Dermis blood vessel endothelial cell (primary cell): ENCODE measurements at places on chromosomes 1 and 21.

- DNase-seq: no peak
Observed at GRCh38 chr1:75589637-75590036, 21.3 kb downstream of the SLC44A5 start.

- DNase-seq: no peak
Observed at GRCh38 chr1:3868464-3869006, 11.3 kb downstream of the DFFB start.

DNA sequence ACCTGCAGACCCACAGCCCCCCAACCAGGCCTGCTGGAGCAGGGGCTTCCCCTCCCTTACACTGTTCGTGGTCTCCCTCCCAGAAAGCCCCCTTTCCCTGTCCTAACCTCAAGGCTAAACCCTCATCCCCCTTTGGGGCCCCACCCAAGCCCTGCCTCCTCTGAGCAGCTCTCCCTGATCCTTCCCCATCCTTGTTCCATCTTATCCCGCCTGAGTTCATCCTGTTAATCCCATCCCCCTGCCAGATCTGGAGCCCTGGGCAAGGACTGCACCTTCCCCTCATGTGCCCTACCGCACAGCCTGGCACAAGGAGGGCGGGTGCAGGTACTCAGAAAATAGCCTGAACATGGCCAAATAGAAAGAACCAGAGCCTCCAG is 6.9 kb upstream of the TNNT2 start:
- no peak for DNase-seq

- no peak for DNase-seq
Observed at GRCh38 chr1:17929224-17929623, 174.1 kb downstream of the ACTL8 start.

GRCh38 chr1:115210302-115210711 is 121.0 kb upstream of the TSPAN2 start:
- DNase-seq: no peak

GRCh38 chr1:201639826-201640225 is 100.9 kb downstream of the NAV1 start:
- no peak for DNase-seq

- DNase-seq: no peak
Observed at GRCh38 chr1:235021321-235021720, 107.3 kb downstream of the TOMM20 start.

DNA sequence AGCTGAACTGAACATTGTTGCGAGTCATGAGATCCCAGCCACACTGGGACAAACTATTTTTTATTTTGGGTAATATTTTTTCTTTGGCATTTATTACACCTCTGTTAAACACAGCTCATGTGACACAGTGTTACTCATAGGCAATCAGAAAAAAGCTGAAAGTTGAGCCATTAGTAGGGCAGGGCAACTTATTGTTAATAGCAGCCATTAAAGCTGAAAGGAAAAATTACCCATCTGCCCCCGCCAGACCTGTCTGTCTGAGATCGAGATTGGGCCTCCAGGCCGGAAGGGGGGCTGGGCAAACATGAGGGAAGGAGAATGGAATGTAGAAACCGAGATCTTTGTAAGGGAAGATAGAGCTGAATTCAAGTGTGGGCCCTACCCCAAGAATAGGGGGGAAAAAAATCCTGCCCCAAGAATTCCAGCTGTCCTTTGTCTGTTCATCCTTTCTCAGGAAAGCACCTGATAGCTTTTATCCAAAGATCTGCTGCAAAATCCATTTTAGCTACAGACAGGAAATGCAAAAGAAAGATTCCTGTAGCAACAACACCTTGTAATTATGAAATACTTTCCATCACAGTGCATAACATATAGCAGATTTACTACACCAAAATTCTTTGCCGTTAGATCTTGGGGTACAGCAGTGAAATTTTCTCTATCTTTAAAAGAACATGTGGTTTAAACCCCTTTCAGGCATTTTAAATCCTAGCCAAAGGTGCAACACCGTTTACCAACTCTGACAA is 212.8 kb downstream of the PBX1 start:
- peak; percentile 3 for DNase-seq

GRCh38 chr1:156176610-156177210 is 17.2 kb upstream of the SLC25A44 start:
- DNase-seq: no peak

GRCh38 chr1:59814180-59814900 is 409 bp upstream of the HOOK1 start:
- no peak for DNase-seq

- peak; percentile 69 for DNase-seq
Observed at GRCh38 chr1:231421546-231421970, 529 bp downstream of the EGLN1 start.

DNA sequence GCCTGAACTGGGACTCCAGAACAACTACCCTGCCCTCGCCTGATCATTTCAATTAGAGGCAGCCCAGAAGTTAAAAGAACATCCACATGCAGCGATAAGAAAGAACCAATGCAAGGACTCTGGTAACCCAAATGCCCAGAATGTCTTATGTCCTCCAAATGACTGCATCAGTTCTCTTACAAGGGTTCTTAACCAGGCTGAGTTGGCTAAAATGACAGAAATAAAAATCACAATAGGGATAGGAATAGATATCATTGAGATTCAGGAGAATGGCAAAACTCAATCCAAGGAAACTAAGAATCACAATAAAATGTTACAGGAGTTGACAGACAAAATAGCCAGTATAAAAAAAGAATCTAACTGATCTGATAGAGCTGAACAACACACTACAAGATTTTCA is 80.1 kb upstream of the PTGFR start:
- no peak for DNase-seq

GRCh38 chr21:36203603-36203889 is 46.9 kb downstream of the DOP1B start:
- peak; percentile 50 for DNase-seq

DNA sequence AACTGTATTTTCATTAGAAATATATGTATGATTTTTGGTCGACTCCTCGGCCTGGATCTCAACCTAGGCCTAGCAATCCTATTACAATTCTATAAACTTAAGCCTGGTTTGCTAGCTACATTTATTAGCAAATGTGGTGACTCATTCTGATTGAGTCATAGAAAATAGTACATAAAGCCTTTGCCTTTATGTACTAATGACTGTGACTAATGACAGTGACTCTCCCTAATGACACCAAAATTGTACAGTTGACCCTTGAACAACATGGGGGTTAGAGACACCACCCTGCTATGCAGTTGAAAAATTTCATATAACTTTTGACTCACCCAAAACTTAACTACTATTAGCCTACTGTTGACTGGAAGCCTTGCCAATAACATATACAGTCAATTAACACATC is 78.9 kb downstream of the CLEC20A start:
- DNase-seq: peak; percentile 52

GRCh38 chr1:20555758-20556120 is 3.4 kb downstream of the FAM43B start:
- DNase-seq: no peak

DNA sequence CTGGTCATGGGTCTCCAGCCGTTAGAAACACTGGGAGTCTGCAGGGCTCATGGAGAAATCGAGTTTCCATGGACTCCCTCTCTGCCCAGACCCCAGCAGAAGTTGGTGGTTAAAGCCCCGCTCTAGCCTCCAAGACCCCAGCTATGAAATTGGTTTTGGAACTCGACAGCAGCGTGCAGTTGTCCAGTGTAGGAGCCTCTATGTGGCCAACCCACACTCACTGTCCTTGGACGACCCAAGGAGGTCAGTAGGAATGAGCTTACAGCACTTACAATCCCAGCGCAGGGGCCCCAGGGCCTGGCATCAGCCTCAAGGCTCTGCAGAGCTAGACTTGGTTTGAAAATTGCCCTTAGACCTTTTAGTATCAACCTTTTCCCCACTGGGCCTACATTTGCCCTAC is 3.2 kb upstream of the PRDM16 start:
- no peak for DNase-seq

- DNase-seq: no peak
Observed at GRCh38 chr1:17404820-17405219, 32.8 kb downstream of the PADI6 start.

DNA sequence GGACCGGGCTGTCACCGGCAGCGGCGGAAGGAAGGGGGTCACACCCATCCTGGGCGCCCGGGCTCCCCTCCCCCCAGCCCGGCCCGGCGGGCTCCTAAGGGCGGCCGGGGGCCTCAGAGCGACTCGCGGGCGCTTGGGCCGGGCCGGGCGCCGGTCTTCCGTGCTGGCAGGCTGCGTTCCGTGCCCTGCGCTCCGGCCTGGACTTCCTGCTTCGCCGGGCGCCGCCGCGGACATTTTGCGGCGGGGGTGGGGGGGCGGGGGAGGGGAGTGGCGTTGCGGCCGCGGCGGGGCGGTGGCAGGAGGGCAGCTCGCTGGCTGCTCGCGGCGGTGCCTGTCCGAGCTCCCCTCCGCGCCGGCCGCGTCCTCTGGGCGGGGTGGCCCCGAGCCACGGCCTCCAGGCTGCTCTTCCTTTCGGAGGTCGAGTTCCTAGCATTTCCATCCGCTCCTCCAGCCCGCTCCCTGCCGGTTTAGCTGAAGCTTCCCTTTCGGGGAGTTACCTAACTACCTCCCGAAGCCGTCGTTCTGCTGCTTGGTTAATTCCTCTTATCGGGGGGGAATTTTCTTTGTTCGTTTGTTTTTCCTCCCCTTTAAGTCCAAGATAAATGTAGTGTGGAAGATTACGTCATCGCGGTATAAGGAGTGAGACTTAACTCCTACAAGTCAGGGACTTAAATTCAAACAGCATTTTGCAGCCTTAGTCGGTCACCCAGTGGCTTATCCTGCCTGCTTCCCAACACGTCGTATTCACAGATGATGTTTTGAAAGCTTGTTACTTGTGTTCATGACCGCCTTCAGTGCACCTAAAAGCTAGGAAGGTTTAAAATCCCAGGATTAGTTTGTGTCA is 730 bp downstream of the CDC42 start:
- DNase-seq: peak; percentile 78

GRCh38 chr1:230754796-230755195 is 7.6 kb downstream of the CAPN9 start:
- DNase-seq: no peak

- DNase-seq: peak; percentile 56
Observed at GRCh38 chr1:8202182-8202905, 115.6 kb upstream of the SLC45A1 start.

DNA sequence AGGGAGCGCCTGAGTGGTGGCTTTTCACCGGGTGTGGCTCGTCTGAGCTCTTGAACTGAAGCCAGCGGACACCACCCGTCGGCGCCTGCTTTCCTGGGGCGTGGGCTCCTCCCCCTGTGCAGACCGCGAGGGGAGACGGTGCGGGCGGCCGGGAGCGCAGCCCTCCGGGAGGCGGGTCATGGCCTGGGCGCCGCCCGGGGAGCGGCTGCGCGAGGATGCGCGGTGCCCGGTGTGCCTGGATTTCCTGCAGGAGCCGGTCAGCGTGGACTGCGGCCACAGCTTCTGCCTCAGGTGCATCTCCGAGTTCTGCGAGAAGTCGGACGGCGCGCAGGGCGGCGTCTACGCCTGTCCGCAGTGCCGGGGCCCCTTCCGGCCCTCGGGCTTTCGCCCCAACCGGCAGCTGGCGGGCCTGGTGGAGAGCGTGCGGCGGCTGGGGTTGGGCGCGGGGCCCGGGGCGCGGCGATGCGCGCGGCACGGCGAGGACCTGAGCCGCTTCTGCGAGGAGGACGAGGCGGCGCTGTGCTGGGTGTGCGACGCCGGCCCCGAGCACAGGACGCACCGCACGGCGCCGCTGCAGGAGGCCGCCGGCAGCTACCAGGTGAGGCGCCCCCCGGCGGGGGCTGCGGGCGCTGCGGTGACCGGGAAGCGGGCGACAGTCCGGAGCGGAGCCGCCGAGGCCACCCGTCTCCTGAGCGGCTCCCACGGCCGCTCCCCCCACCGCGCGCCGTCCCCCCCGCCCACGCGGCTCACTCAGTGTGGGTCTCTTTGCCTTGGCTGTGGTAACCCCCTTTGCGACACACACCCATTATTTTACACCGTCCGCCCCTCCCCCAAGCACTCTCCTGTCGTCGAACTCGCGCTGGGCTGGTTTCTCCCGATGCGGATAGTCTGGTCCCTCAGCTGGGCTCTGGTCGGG is at the start of gene TRIM58:
Gene TRIM58, plus strand, starts transcription at position 119 of the 916 bp plus-strand sequence. Its CDS starts 60 bp downstream, at position 179.
- no peak for DNase-seq

GRCh38 chr1:31667065-31667785 is 22.5 kb upstream of the PEF1 start:
- DNase-seq: no peak

- no peak for DNase-seq
Observed at GRCh38 chr1:228972576-228972975, 237.3 kb downstream of the RHOU start.

DNA sequence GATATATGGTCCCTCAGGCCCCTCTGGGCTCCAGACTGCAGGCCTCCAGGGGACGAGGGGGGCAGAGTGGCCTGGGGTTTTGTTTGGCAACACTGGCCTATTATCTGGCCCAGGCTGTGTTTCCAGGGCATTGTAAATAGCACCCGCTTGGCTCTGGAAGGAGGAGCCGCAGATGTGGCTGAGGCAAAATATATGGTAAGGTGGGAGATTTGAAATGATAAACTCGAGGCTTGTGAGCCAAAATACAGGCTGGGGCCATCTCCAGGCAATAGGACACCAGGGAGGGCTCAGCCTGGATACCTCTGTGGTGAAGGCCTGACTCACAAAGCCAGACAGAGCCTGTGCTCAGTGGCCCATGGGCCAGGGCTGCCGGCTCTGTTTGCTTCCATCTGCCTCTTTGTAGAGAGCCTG is 14.0 kb downstream of the NAV1 start:
- peak; percentile 39 for DNase-seq

DNA sequence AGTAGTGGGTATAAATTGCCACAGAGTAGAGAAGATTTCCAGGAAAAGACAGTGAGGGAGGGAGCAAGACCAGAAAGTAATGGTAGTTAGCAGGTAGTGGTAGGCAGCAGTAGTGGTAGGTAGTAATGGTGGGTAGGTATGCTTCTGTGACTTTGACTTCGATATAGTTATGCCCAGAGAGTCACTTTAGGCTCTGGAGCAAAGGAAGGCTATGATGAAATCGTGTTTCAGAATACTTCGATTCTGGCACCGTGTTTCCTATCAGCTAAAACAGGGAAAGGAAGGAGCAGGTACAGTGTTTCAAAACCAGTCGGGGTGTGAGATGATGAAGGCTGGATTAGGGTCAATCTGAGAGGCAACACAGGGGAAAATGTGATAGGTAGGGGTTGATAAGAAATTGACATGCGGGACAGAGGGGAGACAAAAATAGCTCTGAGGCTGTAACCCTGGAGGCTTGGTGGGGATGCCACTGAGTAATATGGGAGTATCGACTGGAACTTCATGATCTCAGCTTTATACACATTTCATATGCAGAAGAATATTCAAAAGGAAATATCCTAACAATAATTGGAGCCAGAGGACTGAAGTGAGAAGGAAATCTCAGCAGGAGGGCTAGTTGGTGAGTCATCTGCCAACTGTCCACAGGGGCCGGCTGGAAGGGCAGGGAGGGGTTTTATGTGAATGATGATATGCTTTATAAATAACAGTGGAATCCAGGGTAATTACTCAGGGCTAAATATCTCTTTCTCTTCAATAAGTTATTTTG is 25.2 kb upstream of the TRIM45 start:
- peak; percentile 36 for DNase-seq

- DNase-seq: no peak
Observed at GRCh38 chr1:219954736-219955421, 26.5 kb upstream of the SLC30A10 start.

DNA sequence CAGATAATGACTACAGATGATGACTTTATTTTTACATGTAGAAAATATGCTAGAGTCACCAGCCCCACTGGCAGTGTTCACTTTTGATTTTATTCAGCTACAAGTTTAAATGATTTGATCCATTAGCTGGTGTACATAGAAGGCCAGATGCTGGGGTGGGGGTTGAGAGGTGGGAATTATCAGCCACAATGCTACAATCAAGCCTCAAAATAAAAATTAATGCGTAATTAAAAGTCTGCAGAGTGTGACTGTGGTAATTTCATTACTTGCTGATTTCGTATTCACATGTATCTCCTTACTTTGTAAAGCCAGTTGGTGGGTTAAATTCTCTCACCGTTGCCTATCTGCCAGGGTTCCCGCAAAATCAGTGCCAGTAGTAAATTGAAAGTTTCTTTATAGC is 109.3 kb downstream of the GALNT2 start:
- no peak for DNase-seq
